D341Med (cell line): ENCODE measurements at places on chromosomes 6 and 20.
A peak's percentile ranks its signal among the peaks of the same experiment; 100 is the strongest.

DNA sequence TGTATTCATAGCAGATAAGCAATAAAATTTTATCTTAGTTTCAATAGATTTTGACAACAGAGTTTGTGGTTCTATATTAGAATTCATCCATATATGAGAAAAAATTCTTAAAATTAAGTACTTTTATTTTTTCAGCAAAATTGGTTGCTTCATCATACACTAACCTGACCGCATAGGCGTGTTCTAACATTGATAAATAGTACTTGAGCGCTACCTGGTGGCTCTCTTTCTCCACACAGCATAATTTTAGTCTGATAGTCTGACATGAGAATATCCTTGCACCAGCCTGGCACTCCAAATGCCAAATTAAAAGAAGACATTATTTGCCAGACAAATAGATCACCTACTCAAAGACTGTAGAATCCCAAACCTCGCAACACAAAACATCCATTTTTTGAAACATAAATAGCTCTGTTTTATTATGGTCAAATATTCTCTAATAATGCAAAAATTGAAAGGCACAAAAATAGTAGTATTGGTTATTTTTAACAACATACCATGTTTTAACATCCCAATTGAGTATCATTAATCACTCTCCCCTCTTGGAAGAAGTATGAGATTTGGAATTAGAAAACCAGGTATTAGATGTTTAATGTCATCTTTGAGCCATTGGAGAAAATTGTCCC, 33.0 kb upstream of the FILIP1 start:
- DNase-seq: peak; percentile 59

GRCh38 chr6:159043947-159044346, 844 bp downstream of the TAGAP start:
- DNase-seq: no peak

DNA sequence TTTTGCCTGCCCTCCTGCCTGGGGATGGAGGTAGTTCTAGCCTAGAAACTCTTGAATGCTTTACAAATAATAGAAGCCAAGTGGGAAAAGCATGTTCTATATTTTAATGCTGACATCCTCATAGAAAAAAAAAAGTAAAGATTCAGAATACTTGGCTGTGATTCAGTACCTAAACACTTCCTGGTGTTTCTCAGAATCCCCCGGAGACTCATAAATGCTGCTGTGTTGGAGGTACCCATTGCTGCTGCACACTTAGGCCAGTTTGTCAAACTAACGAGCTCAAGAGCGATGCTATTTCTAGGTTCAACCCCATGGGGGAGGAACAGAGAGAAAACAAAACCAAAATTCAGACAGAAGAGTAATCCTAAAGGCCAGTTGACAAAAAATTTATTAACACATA, 38.8 kb upstream of the ZFP64 start:
- no peak for DNase-seq

- no peak for DNase-seq
These were observed 47.4 kb downstream of the SULF2 start for GRCh38 chr20:47737923-47738322.

- no peak for DNase-seq
These were observed 1.7 kb upstream of the RTEL1 start for GRCh38 chr20:63656451-63656850.

DNA sequence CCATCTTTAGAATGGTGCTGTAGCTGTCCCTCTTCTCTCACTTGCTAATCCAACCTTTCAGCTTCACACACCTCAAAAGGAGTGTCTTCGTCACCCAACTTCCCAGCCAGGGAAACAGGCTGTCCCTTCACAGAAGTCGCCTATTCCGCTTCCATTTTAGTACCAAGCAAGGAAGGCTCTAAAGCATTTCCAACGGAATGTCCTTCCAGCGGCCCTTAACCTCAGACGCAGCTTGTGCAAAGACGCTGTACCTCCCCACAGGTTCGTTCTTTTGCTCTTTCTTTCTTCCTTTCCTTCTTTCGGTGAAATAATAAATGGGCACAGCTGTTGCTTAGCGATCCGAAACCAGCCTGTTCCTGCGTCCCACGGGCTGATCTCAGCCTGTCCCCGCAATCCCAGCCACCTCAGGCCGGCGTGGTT, 1.5 kb downstream of the PTPRT start:
- DNase-seq: peak; percentile 46

- DNase-seq: peak; percentile 41
These were observed 371.9 kb upstream of the CHD6 start for GRCh38 chr20:41989935-41990635.

- no peak for DNase-seq
These were observed 98.8 kb downstream of the DTD1 start for GRCh38 chr20:18686696-18687095.

DNA sequence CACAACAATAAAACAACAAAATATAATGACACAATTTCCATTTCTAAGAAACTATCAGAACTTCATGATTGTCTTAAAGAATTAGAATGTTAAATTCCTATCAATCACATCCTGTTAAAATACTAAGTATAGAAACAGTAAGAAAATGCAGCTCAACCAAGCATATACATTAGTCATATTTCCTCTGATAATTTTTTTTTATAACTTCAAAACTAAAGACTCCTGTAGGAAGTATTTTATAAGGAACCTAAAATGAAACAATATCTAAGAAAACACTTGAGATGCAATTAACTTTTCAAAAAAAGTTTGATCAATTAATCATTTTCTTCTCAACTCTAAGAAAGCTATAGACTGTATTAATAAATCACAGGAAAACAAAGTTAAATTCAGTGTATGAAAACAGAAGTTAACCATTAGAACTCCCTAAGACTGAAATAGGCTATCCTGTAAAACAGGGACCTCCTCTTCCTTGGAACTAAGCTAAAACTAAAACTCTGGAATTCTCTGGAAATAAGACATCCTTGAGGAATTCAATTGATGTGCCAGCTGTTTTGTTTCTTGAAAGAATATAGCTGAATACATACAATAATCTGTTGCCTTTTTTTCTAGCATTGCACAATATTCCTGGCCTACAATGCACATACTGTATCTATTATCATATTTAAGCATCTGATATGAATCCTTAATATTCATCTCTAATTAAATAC, 19.8 kb downstream of the FKBP5 start:
- no peak for DNase-seq

GRCh38 chr6:157867155-157867559, 44.1 kb downstream of the SNX9 start:
- DNase-seq: no peak

GRCh38 chr6:77341058-77341986, 122.0 kb downstream of the HTR1B start:
- no peak for DNase-seq

DNA sequence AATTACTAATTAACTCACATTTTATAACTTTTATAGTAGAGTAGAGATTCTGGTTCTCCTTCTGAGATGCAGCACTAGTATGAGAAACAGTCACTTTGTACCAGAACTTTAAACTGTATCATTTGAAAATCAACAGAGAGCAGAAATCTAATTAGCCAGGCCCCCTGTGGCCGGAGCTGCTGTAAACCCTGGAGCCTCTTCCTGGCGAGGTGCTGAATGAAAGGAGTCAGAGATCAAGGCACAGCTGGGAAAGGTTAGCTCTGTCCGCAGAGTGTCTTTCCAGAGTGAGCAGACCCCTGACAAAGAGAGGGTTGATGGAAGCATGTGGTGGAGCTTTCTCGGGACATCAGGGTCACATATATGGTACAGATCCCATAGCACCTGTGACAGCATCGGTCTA, 703.8 kb downstream of the RFPL4B start:
- no peak for DNase-seq

GRCh38 chr6:150747155-150747554, 118.3 kb upstream of the MTHFD1L start:
- no peak for DNase-seq

DNA sequence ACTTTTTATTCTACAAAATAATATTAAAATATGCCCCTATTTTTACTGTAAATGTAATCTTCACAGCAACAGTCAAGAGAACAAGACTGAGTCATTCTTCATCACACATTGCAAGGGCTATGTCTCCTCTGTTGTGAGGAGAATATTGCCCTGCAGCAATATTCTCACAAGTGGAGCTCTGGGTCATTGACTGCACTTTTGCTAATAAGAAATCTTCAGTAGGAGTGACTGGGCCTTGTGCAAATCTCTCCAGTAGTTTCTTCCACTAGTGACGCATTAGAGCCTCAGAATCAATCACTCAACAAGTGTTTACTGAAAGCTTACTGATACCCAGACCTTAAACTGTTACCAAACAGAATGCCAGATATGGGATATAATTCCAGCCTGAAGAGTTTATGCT, 49.1 kb downstream of the LAMA2 start:
- DNase-seq: no peak

- DNase-seq: peak; percentile 62
These were observed 58.7 kb upstream of the SLC2A12 start for GRCh38 chr6:134111062-134111677.

DNA sequence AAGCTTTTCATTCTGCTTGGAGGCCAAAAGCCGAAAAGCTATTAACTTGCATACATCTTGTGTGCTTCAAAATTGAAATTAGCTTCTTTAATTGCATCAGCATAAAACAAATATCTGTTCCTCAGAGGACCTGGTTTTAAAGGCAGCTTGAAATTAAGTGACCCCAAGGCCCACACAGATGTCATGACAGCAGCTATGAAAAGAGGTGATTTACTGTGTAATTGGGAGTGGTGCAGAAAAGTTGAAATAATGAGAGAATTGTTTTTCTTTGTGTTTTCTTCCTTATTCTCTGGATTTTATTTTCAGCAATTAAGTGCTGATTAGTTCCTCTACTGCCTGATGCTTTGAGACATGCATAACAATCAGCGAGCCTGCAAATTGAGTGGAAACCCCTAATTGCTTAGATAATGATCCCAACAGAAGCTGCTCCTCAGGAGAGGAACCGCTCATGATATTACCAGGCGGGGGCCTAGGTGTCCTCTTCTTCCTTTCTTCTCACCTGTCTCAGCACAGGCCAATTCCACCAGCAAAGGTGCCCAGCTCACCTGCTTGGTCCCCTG, 34.1 kb upstream of the GGTLC1 start:
- DNase-seq: no peak

GRCh38 chr6:115902436-115902835, 158.3 kb downstream of the FRK start:
- no peak for DNase-seq

GRCh38 chr6:135810486-135810885, 41.0 kb upstream of the PDE7B start:
- DNase-seq: no peak

- no peak for DNase-seq
These were observed 103.4 kb downstream of the MAP3K4 start for GRCh38 chr6:161094955-161095354.
